ENCODE measurements at places on chromosomes 13 and 19. TPM values are rescaled to one million over a fixed set of nuclear protein-coding genes. Genes with fewer than 3 reads are reported as not detected.

Gene ZNF536
- 4.1 TPM for total RNA-seq

Gene DPF1
- 2.5 TPM for total RNA-seq

Gene RNF17
- total RNA-seq = not detected

Gene IL11
- total RNA-seq = 0.31 TPM

Gene CEACAM18
- total RNA-seq = not detected

Gene FPR1
- total RNA-seq = not detected

Gene KLK3
- not detected for total RNA-seq

Gene STARD13
- 12.8 TPM for total RNA-seq

Gene TMEM59L
- total RNA-seq = not detected

Gene ZNF470
- total RNA-seq = 2.4 TPM

Gene TJP3
- total RNA-seq = not detected

Gene ZNF584
- 16.7 TPM for total RNA-seq

Gene ZNF254
- 16.5 TPM for total RNA-seq

Gene MAP1S
- total RNA-seq = 24.0 TPM

Gene KLK5
- total RNA-seq = not detected

Gene KLK11
- total RNA-seq = not detected

Gene PPP1R13L
- total RNA-seq = under 0.01 TPM

Gene GJB2
- not detected for total RNA-seq

Gene ZNF793
- total RNA-seq = under 0.01 TPM

Gene SYT5
- 0.36 TPM for total RNA-seq

Gene APOC4
- not detected for total RNA-seq

Gene KLK12
- not detected for total RNA-seq

Gene ICAM1
- 88.3 TPM for total RNA-seq

Gene RXFP2
- not detected for total RNA-seq

Gene KLF5
- 4.7 TPM for total RNA-seq

Gene ZNF723
- total RNA-seq = not detected

Gene POU2F2
- total RNA-seq = not detected

Gene CEACAM5
- not detected for total RNA-seq

Gene ZNF813
- total RNA-seq = 3.3 TPM

Gene ANKRD24
- total RNA-seq = 0.62 TPM

Gene C1QTNF9B
- not detected for total RNA-seq

Gene SNRNP70
- 212 TPM for total RNA-seq

Data from melanocyte of skin (primary cell).